ENCODE measurements at places on chromosomes 5 and 9. TPM values are rescaled to one million over a fixed set of nuclear protein-coding genes. Genes with fewer than 3 reads are reported as not detected.

- DNase-seq: no peak
These were observed 4.3 kb upstream of the TIFAB start for GRCh38 chr5:135456238-135457099.

The SLC27A6 gene
- polyA plus RNA-seq: 1.6 TPM

- DNase-seq: no peak
These were observed 150.8 kb upstream of the NR3C1 start for GRCh38 chr5:143554187-143554717.

The TEX53 gene
- polyA plus RNA-seq: not detected

DNA sequence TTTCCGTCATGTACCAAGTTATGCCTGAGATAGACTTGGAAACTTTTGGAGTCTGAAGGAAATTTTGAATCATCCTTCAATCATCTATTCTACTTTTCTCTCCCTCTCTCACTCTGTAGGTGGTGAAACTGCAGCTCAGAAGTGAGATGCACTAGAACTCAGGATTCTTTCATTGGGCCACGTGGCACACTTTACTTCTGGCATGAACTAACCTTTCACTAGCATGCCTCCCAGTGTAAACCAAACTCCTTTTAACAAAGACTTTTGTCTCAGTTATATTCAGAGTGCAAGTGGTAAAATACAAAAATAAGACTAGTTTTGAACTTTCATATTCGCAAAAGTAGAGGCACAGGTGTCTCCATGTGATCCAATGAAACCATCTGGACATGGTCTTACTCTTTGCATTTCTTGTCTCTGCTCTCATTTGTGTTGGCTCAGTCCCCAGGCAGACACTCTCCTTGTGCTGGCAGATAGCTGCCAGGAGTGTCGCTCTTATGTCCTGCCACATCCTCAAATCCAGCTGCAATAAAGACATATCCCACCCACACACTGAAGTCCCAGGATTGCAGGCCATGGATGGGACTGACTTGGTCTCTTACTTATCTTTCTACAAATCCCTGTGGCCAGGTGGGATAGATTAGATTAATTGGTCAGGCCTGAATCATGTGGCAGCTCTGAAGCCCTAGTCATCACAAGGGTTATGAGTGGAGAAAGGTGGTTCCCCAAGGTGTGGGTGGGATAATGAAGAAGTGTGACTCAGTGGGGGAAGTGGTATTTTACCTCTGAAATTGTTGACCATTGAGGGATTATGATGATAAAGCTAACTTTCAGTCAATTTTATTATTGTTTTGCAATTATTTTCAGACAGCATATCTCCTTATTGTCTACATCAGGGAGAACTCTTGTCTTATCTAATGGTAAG, 267.5 kb downstream of the GABRB2 start:
- DNase-seq: no peak

DNA sequence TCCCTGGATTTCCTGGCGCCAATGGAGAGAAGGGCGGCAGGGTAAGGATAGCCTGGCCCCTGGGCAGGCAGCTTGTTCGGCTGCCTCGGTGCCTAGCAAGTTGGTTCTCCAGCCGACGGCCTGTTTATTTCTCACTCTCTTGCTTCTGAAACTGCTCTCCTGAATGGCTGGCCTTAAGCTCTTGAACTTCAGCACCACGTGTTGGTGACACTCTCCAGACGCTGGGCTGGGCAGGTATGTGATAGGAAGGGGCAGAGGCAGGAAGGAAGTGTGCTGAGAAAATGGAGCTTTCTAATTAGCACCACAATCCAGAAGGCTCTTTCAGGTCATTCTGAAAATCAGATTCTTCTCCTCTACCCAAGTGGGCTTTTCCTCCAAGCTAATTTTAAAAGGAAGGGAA, 91.4 kb upstream of the FCN2 start:
- DNase-seq: no peak
